ENCODE measurements at places on chromosomes 4 and X.
A peak's percentile ranks its signal among the peaks of the same experiment; 100 is the strongest.

DNA sequence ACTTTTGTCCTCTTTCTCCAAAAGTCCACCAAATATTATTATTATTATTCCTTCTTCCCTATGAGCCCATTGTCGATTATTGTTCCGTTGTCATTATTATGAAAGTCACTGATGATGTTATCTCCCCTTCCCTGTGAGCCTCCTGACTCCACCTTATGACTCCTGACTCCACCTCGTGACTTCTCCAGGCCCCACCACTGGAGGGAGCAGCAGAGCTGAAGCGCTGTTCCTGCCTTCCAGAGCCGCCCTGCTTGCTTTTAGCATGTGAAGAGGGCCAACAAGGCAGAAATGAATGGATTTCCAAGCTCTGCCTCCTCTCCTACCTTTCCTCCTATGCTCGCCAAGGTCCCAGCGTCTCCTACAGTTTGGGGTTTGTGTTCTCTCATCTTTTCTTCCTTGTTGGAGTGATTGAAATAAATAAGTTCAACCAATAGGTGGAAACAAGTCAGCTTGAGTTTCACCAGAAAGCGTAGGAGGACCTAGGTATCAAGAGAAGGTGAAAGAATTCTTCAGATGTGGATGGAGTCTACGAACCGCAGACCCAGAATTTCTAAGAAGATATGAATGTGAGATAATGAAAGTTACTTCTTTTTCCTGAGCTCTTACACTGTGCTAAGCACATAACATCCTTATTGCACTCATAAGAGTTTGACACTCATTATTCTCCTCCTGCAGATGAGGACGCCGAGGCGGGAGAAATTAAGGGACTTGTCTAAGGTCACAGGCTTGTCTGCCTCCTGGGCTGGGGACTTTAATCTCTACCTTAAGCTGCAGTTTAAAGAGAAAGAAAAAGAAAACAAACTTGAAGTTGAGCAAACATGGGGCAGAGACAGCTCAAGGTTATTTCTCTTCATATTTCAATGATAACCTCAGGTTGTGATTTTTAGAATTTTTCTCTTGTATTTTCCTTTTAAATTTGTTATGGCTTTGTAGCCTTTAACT lies 26.1 kb downstream of the IGSF1 start:
- DNase-seq, result peak; percentile 22

DNA sequence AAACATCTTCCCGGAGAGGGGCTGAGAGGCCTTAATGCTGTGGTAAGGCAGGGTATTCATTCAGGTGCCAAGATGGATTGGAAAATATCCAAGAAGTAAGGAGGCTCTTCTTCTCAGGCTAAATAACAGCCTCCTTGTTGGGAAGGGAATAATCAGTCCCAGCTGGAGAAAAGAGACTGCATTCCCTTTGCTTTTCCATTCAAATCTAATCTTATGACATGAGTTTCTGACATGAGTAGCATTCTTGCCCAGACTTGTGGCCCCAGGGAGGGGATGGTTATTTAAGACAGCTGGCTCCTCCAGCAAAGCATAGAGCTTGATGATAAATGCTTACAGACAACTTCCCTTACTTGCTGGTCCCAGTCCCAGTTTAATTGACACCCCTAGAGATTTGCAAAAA lies 98.3 kb downstream of the DCLK2 start:
- DNase-seq, result no peak

DNA sequence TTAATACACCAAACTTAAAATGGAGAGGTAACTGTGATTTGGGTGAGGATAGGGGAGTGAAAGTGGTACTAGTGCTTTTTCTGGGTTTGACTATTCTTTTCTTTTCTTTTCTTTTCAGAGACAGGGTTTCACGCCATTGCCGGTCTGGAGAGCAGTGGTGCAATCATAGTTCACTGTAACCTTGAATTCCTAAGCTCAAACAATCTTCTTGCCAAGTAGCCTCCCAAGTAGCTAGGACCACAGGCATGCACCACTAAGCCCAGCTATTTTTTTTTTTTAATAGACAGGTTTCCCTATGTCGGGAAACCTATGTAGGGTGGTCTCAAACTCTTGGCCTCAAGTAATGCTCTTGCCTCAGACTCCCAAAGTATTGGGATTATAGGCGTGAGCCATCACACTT lies 3.0 kb upstream of the ARMCX4 start:
- DNase-seq, result no peak

DNA sequence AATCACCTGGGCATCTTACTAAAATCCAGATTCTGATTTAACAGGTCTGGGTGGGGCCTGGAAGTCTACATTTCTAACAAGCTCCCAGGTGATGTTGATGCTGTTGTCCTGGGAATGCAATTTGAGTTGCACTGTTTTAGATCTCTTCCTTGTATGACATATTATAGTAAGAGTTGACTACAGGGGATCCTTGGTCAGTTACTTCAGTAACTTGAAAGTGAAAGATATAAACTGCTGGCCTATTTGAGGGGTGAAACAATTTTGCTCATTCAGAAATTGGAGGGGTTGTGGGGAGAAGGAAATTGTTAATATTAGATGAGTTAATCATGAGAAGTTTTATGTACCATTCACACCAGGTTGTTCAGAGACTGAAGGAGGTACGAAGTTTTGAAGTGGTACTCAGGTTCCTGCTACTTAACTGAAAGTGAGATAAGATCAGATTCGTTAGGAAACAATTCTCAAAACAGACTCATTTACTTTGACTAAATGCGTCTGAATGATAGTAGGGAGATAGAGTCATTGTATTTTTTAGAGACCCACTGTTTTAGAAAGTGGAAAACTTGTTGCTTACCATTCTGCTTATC lies 12.5 kb downstream of the SH2D1A start:
- DNase-seq, result no peak

GRCh38 chrX:120794525-120794975 lies 81.1 kb downstream of the CT47B1 start:
- no peak for DNase-seq

- DNase-seq, result no peak
Measured at GRCh38 chr4:86976801-86977485, 42.1 kb downstream of the AFF1 start.

DNA sequence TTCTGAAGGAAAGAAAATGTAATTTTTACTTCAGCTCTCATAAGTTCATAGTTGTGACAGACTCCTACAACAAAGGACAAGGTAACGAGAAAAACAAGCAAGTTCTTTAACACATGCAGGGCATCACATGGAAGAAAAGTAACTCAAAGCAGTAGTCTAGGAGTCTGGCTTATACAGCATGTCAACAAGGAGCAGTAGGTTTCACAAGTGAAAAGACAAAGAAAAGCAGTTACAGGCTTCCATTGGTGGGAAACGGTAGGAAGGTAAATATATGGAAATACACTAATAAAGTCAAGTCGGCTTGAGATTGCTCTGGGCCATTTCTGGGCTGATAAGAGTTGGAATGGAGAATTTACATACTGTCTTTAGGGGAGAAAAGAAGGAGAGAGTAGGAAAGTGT lies 228.4 kb upstream of the ZFP42 start:
- no peak for DNase-seq

- peak; percentile 81 for DNase-seq
Measured at GRCh38 chr4:186201535-186202230, 10.3 kb downstream of the CYP4V2 start.

GRCh38 chr4:108979759-108980158 lies 216.9 kb upstream of the ETNPPL start:
- no peak for DNase-seq

- DNase-seq, result no peak
Measured at GRCh38 chrX:19721726-19722370, 165.6 kb downstream of the SH3KBP1 start.

DNA sequence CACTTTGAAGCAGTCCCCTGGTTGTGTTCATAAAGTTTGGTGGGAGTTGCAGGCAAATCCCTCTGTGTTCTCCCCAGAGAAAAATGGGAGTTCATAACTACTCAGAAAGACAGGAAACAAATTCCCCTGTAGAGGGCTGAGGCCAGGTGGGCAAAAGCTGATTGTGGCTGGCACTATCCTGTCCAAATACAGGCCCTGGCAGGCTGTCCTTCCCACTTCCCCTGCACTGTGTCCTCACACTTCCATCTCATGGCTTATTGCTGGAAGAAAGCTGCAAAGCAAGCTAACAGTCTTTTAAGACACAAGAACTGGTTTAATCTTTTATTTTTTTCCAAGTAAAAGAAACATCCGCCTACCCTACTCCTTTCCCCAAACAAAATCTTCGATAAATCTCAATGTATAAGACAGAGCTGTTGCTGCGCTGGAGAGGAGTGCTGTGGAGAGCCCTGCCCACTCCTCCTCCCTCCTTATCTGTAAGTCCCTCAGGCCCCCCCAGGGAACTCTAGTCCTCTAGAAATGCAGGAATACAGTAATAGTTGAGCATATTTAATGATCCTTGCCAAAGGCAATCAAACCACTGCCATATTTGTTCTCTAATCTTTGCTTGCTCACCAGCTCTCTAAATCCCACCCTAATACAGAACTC lies 14.0 kb downstream of the TAPT1 start:
- DNase-seq, result no peak

GRCh38 chrX:118666521-118666920 lies 60.9 kb upstream of the IL13RA1 start:
- DNase-seq, result no peak

GRCh38 chr4:7207628-7208231 lies 15.4 kb downstream of the SORCS2 start:
- DNase-seq, result no peak

DNA sequence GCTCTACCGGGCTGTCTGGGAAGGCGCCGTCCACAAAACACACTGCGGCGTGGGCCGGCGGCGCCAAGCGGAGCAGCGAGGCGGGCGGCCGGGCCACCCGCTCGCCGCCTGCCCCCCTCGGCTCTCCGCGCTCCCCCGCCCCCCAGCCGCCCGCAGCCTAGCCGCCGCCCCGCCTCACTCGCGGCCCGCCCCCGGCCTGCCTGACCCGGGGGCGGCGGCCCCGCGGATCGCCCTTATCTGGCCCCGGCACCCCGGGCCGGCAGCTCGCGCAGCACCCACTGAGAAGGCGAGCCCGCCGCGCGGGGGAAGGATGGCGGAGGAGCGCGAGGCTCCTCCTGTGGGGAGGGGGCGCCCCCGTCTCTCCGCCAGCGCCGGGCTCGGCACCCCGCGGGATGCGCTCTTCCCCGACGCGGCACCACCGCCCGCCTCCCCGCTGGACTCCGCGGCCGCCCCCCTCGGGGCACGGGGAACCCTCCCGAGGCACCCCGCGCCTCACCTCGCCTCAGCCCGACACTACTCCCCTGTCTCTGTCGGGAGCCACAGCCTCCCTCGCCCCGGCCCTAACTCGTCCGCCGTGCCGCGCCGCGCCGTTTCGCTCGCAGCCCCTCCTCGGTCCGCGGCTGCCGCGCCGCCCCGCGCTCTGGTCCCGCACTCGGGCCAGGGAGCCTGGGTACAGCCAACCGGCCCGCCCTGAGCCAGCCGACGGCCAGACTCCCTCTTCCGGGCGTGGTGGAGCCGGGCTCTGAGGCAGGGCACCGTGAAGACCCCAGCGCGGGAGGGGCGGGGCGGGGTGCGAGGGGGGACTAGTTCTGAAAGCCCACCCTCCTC lies 566 bp downstream of the ATP11C start:
- DNase-seq, result peak; percentile 24

- DNase-seq, result no peak
Measured at GRCh38 chr4:188377816-188378215, 238.6 kb downstream of the TRIML1 start.

DNA sequence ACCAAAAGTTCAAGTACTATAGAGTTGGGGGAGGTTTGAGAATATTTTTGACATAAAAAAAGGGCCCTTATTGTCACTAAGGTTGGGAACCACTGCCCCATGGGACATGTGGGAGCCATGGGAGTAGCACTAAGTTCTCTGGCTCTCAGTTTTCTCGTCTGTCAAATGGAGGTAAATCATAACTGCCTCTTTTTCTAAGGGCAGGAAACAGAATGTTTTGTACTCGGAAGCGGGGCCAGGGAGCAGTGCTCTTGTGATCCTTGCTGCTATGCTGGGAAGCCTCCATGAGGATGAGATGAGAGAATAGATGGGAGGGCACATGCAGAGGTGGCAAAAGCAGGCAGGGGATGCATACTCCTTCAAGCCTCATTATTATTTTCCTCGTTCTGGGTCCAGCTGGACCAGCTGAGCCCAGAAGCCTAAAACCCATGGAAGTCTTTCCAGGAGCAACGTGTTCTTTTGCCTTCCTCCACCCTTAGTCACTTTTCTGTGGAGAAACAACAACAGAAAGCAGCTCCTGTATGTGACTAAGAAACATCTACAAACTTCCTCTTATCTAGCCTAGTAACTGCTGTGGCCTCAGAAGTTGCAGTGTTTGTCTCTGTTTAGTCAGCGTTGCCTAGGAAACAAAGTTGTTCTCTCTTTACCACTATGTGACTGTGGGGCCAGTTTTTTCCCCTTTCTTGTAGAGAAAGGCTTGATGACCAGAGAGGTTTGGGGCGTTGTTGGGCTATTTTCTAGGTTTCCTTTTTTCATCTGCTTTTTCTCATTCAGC lies 64.8 kb downstream of the TSC22D3 start:
- peak; percentile 79 for DNase-seq

- DNase-seq, result peak; percentile 46
Measured at GRCh38 chr4:55397126-55397436, 1.3 kb downstream of the TMEM165 start.

DNA sequence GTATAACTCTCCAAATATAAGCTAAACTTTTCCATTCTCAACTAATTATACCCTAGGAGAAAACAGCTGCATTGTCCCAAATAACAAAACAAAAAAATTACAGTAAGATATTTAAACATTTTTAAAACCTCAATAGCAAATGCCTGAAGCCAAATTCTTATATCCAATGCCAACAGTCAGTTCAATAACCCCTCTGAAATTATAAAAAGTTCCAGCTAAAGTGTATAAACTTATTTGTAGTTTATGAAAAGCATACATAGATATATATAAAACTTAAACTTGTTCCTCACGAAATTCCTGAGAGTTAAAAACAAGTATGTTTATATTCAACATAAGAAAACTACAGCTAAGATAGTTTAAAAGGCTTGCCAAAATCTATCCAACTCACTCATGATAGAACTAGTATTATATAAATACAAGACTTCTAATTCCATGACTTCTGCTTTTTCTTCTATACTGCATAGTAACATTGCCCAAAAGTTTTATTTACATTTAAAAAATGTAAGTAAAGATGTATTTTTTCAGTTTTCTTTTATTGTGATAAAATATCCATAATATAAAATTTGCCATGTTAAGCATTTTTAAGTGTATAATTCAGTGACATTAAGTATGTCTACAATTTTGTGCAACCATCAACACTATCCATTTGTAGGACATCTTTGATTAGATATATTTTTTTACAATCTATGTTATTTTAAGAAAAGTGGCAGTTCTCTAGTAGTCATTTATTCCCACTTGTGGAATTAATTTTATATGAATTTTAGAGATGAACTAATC lies 72.8 kb downstream of the PPA2 start:
- no peak for DNase-seq

DNA sequence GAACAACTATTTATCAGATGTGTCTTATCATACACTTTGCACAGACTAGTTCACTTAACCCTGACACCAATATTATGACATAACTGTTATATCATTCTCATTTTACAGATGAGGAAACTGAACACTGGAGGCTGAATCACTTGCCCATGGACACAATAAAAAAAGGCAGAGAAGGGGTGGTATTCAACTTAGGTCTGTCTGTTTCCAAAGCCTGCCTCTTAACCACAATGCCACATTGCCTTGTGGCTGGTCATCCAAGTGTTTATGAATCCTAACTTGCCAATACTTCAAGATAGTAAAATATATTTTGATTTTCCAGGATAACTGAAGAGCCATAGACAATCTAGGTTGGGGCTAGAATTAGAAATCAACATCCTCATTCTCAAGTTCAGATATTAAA lies 327.8 kb downstream of the NR3C2 start:
- no peak for DNase-seq

- no peak for DNase-seq
Measured at GRCh38 chr4:107349266-107349665, 313.2 kb upstream of the DKK2 start.
